ENCODE measurements at places on chromosomes 2 and 18. TPM values are rescaled to one million over a fixed set of nuclear protein-coding genes. Genes with fewer than 3 reads are reported as not detected.

DNA sequence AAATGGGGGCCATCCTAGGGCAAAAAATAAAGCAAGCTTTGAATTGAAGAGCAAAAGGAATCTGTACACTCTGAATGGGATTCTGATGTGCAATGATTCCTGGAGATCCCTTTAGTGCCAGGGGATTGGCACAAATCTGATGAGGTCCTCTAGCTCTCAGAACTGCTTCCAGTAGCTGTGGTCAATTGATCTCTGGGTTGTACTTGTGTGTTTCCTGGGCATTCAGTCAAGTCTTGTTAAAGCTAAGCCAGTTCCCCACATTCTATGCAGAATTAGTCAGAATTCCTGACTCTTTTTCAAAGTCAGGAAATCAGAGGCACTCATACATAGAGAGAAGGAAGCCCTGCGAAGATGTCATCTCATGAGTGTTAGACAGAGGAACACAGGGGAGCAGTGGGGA is 161.3 kb downstream of the DNER start:
- no peak overlapping the region for H3K27ac ChIP-seq
- no peaks in the 10 kb centered on the region for H3K36me3 ChIP-seq

ZNF804A gene
- total RNA-seq: 1.3 TPM

GRCh38 chr2:45570671-45571334 is 40.3 kb downstream of the SRBD1 start:
- peaks cover 5% of the 10 kb centered on the region for H3K4me1 ChIP-seq
- no peak overlapping the region for H3K27ac ChIP-seq
- no peak for DNase-seq
- no peaks in the 10 kb centered on the region for H3K27me3 ChIP-seq
- no peak overlapping the region for H3K4me3 ChIP-seq

DNA sequence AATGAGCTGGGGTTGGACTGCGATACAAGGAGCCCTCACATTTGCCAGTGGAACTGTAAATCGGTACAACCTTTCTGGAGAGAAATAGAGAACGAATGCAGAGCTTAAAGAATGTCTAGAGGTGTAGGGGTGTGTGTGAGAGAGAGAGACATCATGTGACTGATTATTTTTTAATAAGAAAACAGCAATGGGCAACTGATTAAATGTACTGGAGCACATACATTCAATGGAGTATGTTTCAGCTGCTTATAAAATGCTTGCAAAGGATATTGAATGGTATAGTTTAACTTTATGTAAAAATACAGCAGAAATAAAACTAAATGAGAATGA is 391 bp upstream of the TMEM17 start:
- H3K27ac ChIP-seq: peak overlapping the region; percentile 90
- no peaks in the 10 kb centered on the region for H3K36me3 ChIP-seq
- DNase-seq: no peak
- H3K27me3 ChIP-seq: no peaks in the 10 kb centered on the region

FBLN7 gene
- total RNA-seq: 2.0 TPM

GRCh38 chr2:28587526-28588291 is 91.8 kb downstream of the PLB1 start:
- H3K27me3 ChIP-seq: no peaks in the 10 kb centered on the region
- H3K4me1 ChIP-seq: no peaks in the 10 kb centered on the region
- no peak overlapping the region for H3K4me3 ChIP-seq
- no peaks in the 10 kb centered on the region for H3K36me3 ChIP-seq
- H3K27ac ChIP-seq: no peak overlapping the region

GRCh38 chr2:216992056-216992675 is 132.3 kb upstream of the TNP1 start:
- peaks cover 13% of the 10 kb centered on the region for H3K4me1 ChIP-seq
- no peak for DNase-seq
- H3K4me3 ChIP-seq: no peak overlapping the region
- H3K27ac ChIP-seq: no peak overlapping the region

DNA sequence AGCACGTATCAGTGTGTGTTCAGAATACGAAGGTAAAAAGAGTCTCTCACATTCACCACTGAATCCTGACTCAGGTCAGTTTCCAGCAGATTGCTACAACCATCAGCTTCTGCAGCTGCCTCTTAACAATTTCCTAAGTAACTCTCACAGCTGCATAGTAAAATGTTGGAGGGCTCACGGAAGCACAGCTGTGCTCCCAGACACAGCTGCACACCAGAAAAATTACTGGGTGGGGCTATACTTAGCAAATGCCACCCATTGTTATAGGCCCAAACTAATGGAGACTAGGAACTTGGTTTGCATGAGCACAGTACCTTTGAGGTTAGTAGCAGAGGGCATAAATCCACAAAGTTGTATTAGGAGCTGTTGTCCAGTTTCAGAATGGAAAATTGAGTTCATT is 153.9 kb upstream of the ERBB4 start:
- H3K4me3 ChIP-seq: no peak overlapping the region
- H3K4me1 ChIP-seq: no peaks in the 10 kb centered on the region
- no peaks in the 10 kb centered on the region for H3K27me3 ChIP-seq
- H3K27ac ChIP-seq: no peak overlapping the region
- DNase-seq: no peak

GRCh38 chr2:42865884-42866881 is 73.8 kb upstream of the HAAO start:
- peaks cover 15% of the 10 kb centered on the region for H3K4me1 ChIP-seq
- H3K36me3 ChIP-seq: no peaks in the 10 kb centered on the region
- H3K27ac ChIP-seq: peak overlapping the region; percentile 72
- no peaks in the 10 kb centered on the region for H3K27me3 ChIP-seq
- DNase-seq: no peak

DNA sequence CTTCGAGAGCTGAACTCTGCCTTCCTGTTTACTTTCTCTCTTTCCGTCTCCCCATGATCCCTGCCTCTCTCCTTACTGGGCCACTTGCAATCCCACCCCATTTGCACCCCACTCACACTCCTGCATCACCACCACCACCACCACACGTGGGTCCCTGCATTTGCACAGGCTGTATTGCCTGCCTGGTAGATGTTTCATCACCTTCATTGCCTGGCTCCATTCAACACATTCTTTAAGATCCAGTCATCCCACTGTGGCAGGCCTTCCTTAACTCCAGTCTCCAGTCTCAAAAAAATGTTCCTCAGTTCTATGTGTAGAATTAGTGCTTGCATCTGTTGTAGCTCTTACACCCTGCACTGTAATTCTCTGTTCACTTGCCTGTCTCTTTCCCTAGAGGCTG is 13.9 kb downstream of the NOSTRIN start:
- DNase-seq: no peak
- H3K4me1 ChIP-seq: no peaks in the 10 kb centered on the region
- no peaks in the 10 kb centered on the region for H3K36me3 ChIP-seq
- H3K27ac ChIP-seq: no peak overlapping the region
- no peak overlapping the region for H3K4me3 ChIP-seq

- no peak within 1 kb of the TSS for H3K27ac ChIP-seq
- H3K27me3 ChIP-seq: peaks cover 76% of the 10 kb centered on the region
- peaks cover 4% of the 10 kb centered on the region for H3K36me3 ChIP-seq
- no peak for DNase-seq
- H3K4me3 ChIP-seq: peak within 1 kb of the TSS; percentile 57
- H3K4me1 ChIP-seq: peaks cover 44% of the 10 kb centered on the region
These were observed at the start of gene INHBB for GRCh38 chr2:120346026-120346666. Gene INHBB (plus strand): TSS chr2:120346136. CDS start chr2:120346189, 53 bp downstream.

CTAGE1 gene
- total RNA-seq: not detected

DNA sequence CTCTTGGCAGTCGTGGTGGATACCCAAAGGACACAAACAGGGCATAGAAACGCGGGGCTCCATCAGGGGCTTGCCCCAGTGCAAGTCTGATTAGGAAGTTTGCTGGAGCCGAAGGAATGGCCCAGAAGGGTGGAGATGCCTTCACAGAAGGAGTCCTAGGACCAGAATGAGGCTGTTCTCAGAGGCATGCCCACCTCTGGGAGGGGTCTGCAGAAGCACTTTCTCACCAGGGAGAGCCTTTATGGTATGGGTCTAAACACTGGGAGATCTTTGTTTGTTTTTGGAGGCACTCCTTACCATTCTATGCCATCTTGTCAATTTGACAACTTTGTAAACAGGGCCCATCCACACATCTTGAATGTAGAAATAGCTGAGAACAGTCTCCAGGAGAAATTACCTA is 75.0 kb downstream of the CRIM1 start:
- H3K4me3 ChIP-seq: no peak overlapping the region
- no peak for DNase-seq
- no peaks in the 10 kb centered on the region for H3K27me3 ChIP-seq
- H3K36me3 ChIP-seq: no peaks in the 10 kb centered on the region
- peaks cover 43% of the 10 kb centered on the region for H3K4me1 ChIP-seq

DNA sequence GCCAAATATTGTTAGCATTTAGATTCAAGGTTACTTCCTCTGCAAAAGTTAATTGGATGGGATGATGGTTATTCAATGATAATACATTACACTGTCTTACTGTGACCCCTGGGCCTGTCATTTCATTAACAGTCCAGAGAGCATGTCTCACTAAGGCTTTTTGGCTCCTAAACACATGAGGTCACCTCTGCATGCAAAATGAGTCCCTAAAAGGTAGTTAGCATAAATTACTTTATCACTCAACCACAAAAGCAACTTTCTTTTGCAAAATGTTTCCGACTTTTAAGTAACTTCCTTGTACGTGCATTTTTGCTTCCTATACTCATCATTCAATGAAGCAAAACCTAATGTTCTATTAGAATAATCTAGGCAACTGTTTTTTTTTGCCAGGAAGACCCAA is 16.8 kb upstream of the AGFG1 start:
- no peak overlapping the region for H3K4me3 ChIP-seq
- no peaks in the 10 kb centered on the region for H3K27me3 ChIP-seq
- H3K4me1 ChIP-seq: peaks cover 14% of the 10 kb centered on the region
- H3K27ac ChIP-seq: no peak overlapping the region

DNA sequence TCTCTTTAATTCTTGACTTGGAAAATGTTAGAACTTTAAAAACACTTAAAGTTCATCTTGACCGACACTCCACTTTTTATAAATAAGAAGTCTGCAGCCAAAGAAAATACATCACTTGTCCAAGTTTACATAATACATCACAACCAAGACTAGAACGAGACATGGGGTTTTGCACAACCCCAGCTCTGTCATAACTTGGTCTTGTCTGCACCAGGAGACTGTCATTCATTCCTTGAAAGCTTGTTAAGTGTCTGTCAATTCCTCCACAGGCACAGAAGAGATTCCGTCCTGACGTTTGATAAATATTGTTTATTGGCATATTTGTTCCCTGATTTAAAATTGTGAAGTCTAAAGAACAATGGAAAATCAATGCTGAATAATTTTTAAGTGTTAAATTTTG is 139.5 kb upstream of the SETBP1 start:
- no peak overlapping the region for H3K27ac ChIP-seq
- no peaks in the 10 kb centered on the region for H3K27me3 ChIP-seq
- no peak overlapping the region for H3K4me3 ChIP-seq
- no peaks in the 10 kb centered on the region for H3K4me1 ChIP-seq
- no peak for DNase-seq

KCTD1 gene
- 9.0 TPM for total RNA-seq

Data from lower lobe of right lung (tissue), 2 donors.